ENCODE measurements at places on chromosomes 5 and 9.

- no peak for DNase-seq
Measured at GRCh38 chr5:152331006-152331405, 74.1 kb downstream of the NMUR2 start.

DNA sequence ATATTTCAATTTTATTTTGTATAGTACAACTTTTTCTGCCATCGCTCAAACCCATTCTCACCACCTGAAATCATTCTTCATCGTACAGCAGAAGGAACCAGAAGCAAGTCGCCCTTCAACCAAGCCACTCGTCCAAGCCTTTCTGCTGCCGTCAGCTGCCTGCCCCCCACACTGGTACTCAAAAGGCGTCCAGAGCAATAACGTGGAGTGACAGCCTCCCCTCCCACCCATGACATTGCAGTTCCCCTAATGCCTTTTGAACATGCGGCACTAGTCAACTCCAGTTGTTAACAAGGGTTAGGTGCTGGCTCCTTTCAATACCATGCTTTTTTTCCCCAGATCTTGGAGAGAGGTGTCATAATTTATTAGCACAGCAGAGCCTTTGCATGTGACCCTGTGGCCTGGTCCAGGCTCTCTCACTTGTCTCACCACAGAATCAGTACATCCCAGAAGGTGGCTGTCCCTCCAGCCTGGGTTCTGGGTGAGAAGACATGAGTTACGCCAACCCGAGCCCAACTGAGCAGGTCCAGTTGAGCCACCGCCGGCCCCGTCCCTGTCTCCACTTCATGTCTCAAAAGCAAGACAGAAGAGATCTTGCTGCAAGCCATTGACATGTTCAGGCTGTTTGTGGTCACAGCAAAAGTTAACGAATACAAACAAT lies 20.4 kb upstream of the MED10 start:
- DNase-seq, result no peak

DNA sequence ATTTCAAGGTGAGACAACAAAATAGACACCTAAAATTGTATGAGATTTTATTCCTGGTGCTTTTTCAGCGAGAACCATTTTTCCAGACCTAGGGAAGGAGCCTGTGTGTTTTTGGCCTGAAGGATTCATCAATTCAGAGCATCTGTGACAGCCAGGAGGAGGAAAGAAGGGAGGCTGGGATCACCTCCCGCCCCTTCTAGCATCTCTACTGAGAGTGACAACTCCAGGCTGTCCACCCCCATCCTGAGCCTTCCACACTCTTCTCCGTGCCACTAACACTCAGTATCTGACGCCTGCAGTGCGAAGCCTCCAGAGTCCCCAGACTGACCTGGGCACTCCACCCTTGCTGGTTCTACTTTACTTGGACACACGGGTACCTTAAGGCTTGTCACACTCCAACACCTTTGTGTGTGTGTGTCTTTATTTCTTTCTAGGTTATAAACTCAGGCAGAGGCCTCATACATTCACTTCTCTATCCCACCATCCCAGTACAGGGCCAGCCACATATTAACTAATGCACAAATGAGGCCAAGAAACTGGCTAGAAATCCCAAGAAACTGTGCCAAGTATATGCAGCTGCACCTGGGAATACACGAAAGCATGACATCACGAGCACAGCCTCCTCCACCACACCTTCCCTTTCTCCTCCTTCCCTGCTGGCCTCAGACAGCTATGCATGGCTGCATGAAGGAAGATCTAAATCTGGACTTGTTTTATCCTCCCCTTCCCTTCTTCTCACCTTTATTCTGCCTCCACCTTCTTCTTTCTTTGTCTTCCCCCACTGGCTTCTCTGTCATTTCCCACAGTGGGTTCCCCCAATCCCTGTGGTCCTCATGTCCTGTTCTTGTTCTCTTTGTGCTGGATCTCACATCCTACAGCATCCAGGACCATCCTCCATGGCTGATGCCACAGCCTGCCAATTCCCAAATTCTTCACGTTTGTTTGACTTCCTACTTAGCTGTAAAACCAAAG lies 16.0 kb downstream of the S1PR3 start:
- no peak for DNase-seq

GRCh38 chr9:33659921-33660320 lies 135.4 kb upstream of the PRSS3 start:
- DNase-seq, result no peak

DNA sequence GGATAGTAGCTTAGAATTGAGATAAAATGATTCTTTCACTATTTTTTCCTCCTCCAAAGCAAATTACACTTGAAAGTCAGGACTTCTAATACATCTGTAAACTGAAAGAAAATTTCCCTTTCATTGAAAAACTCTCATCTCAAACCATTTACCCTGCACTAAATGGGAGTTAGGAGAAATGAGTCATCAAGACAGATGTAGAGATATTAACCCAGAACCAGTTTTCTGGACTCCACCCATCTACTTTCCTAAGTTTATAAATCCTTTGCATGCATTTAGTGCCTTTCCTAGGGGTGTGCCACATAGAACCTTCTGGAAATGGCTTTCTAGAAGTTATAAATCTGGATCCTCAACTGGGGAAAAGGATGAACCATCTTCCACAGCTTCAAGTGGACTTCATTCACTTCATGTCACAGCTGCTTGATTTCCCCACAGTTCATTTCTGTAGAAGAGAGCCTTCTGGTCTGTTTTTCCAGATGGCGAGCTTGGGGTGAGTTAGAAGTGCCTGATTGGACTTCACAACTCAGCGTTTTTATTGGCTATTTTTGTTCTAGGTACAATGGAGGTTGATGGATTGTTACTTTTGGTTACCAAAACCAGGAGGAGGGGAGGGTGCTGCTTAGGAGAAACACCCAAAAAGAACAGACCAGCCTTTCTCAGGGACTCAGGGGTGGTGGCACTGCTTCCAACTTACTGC lies 72.5 kb upstream of the GPR151 start:
- no peak for DNase-seq

DNA sequence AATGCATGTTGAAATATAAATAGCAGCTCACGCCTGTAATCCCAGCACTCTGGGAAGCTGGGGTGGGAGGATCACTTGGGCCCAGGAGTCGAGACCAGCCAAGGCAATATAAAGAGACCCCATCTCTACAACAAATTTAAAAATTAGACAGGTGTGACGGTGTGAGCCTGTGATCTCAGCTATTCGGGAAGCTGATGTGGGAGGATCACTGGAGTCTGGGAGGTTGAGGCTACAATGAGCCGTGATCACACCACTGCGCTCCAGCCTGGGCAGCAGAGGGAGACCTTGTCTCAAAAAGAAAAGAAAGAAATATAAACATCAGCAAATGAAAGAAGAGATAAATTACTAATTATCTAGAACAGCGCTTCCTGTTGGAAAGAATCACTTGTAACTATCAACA lies 105.0 kb downstream of the MAPKAP1 start:
- DNase-seq, result no peak
